ENCODE measurements at places on chromosomes 7 and 10.

DNA sequence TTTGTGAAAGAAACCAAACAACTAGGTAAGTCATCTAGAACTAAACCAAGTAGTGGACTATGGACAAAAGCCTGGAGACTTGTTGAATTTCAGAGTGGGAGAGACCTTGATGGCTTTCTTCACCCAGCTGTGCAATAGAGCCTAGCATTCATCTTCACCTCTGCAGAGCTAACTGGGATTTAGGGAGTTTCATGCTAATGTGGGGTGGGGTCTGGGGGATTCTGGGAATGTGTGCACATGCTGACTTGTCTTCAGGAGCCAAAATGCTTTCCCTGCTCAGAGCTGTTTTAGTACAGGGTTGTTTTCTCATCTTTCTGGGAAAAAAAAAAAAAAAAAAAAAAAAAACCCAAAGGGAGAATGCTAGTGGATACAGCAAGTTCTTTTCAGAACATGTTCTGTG, 81.3 kb upstream of the ARHGAP21 start:
- no peak for DNase-seq

GRCh38 chr7:99561737-99562051, 3.3 kb downstream of the ZNF655 start:
- no peak for DNase-seq

DNA sequence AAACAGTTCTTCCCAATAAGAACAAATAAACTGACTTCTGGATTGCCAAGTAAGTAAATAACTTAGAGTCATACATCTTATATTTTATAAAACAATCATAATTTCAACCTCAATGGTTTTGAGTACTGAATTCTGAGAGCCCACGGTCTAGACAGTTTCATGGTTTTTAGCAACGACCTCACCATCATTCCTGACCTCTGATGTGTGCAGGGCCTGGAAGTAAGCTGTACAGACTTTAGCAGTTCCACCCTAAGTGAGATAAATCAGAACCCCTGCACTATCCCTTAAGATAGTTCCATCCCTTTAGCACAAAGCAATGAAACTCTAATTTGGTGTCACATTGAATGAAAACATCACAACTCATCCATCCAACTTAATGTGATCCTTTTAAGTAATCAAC, 86.0 kb downstream of the NEBL start:
- no peak for DNase-seq

DNA sequence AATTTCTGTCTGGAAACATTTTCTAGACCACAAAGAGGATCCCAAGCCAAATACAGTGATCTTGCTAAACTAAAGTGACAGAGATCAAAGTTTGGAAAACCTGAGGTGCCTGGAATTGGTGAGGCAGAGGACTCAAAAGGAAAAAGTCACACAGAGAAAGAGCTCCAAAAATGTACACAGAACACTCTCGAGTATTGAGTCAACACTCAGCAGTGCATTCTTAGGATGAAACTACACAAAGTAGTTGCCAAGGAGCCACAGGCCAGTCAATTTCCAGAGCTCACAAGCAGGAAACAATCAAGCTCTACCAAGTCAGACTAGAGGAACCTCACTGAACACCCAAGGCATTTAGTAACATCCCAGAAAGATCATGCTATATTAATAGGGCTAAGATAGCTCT, 61.3 kb downstream of the MICU1 start:
- no peak for DNase-seq

GRCh38 chr7:68787566-68787965, 810.7 kb upstream of the AUTS2 start:
- no peak for DNase-seq

GRCh38 chr7:13028036-13028824, 340.8 kb downstream of the ARL4A start:
- DNase-seq: no peak

DNA sequence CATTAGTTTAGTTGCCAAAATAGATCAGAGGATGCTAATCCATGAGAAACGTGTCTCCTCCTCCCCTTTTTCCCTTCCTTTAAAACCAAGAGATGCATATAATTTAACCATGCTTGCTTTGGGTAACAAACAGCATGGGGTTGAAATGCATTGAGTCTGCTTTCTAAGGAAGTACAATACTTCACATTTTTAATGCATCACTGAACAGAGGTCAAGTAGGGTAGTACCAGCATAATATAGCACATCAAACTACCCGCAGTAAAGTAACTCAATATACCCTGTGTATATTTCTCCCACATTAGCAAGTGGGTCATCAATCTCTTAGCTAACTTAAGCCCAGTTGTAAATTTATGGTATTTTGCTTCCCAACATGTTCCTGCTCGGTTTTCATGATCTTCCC, 239.3 kb upstream of the SEMA3C start:
- DNase-seq: no peak

- no peak for DNase-seq
Measured at GRCh38 chr10:5356302-5356763, 8.4 kb upstream of the UCN3 start.

DNA sequence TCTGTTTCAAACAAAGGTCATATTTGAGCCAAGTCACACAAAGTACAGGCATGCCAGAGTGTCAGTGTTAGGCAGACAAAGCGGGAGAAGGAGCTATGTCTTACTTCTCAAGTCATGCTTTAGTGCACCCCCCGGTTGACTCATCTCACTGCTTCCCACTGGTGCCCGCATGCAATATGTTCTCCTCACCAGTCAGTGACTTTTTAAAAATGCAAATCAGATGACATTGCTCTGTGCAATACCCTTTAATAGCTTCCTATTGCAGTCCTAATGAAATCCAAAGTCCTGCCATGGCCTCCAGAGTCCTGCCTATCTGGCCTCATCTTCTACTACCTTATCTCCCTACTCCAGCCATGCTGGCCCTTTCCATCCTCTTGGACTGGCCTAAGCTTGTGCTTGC, 429.1 kb downstream of the ACTR3B start:
- no peak for DNase-seq

DNA sequence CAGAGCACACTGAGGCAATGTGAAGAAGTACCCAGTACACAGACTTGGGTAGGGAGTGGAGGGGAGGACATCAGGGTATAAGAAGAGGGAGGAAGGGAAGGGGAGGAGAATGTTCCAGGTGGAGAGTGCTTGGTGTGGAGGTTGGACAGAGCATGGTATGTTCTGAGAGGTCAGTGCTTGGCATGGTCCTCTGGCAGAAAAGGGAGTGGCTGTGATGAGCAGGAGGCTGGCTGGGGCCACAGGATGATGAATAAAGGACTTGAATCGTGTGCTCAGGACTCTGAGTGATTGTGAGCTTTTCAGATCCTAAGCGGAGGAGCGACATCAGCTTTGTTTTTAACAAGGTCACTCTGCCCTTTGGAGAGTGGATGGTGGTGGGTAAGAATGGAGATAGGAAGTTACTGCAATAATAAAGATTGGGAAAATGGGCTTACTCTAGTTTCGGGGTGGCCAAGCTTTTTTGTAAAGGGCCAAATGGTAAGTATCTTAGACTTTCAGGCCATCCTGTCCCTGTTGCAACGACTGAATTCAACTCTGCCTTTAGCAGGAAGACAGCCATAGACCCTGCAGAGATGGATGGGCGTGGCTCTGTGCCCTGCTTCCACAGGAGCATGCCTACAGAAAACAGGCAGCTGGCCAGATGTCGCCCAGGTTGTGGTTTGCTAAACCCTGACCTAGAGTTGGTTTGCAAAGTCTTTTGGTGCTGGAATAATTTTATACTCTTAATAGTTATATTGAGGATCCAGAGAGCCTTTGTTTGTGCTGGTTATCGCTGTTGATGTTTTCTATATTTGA, 8.4 kb downstream of the PPP2R2D start:
- DNase-seq: no peak

GRCh38 chr10:61906562-61906901, 5.0 kb downstream of the ARID5B start:
- no peak for DNase-seq

DNA sequence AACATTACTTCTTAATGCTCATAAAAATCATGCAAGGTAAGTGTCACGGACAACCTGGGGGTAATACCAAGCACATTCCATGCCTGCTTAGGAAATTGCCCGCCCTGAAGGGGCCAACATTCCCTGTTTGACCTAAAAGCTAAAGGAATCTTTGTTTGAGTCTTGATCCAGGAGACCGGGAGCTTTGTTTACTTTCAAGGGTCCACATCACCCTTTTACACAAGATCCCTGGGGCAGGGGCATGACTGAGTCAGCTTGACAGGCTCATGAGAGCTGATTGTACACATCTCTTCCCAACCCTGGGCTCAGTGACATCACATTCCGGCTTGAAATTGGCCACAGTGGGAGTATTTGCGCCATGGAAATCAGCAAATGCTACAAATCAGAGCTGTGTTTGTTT, 248.1 kb upstream of the HABP2 start:
- DNase-seq: no peak

DNA sequence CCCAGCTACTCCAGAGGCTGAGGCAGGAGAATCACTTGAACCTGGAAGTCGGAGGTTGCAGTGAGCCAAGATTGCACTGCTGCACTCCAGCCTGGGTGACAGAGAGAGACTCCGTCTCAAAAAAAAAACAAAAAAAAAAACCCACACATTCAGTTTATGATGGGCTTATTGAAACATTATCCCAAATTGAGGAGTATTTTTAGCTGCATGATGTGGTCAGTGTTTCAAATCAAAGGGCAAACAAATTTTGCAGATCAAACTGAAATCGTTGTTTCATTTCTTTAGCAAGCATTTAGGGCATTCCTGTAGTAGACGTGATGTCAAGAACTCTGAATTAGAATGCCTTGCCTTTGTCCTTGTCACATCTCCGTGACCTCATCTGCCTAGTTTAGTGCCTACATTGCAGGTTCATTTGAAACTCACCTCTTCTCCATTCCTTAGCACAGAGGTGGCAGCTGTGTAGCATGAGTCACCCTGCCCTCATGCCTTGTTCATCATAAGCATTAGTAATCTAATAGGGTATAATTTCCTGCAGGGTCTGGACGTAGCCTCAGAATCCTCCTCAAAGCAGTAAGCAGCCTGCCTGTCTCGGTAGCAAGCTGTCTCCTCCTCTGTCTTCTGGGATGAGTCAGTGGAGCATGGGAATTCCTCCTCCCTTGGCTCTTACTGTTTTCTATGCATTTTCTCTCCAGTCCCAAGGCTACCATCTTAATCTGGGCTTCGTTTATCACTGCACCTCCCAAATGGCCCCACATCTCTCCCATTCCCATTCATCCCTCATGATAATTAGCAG, 73.8 kb downstream of the CUL1 start:
- no peak for DNase-seq

DNA sequence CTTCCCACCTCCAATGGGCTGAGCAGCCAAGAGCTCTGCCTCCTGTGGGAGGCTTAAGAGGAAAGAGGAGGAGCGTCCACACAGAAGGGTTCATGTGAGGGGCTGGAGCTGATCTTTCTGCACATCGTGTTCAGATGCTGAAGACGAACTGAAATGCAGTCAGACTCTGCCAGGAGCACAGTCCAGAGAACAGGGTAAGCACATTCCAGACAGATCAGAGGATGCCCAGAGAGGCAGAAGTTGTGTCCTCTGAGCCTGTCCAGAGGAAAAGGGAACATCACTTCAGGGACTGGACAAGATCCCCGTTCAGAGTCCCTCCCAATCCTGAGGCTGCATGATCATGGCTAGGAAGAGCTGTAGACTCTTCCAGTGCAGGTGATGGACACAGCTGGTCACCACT, 72.9 kb downstream of the ITIH5 start:
- no peak for DNase-seq

- no peak for DNase-seq
Measured at GRCh38 chr7:84399661-84400060, 205.1 kb upstream of the SEMA3A start.

GRCh38 chr10:43748560-43748959, 99.9 kb upstream of the ZNF32 start:
- DNase-seq: no peak

GRCh38 chr7:93055543-93056107, 62.2 kb downstream of the SAMD9 start:
- no peak for DNase-seq

GRCh38 chr10:131162866-131163843, 148.4 kb downstream of the TCERG1L start:
- DNase-seq: no peak

DNA sequence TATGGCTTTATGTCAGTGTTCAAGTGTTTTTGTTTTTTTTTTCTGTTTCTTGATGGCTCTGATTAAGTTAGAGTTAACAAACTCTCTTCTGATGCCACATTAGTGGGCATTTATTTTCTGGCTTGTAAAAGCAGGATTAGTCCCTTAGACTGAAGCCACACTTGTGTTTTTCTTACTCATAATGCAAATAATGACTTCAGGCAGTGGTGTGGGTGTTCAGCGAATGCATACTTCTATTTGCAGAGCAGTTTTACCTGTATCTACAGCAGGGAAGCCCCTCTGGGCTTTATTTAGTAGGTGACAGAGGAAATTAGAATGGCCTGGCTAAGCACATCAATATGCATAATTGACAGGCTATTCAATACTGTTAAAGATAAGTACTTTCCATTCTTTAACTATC, 79.9 kb downstream of the CNNM2 start:
- DNase-seq: no peak
